ENCODE measurements at places on chromosomes 12 and 14. TPM values are rescaled to one million over a fixed set of nuclear protein-coding genes. Genes with fewer than 3 reads are reported as not detected.

Gene CLEC1B
- not detected for total RNA-seq

DNA sequence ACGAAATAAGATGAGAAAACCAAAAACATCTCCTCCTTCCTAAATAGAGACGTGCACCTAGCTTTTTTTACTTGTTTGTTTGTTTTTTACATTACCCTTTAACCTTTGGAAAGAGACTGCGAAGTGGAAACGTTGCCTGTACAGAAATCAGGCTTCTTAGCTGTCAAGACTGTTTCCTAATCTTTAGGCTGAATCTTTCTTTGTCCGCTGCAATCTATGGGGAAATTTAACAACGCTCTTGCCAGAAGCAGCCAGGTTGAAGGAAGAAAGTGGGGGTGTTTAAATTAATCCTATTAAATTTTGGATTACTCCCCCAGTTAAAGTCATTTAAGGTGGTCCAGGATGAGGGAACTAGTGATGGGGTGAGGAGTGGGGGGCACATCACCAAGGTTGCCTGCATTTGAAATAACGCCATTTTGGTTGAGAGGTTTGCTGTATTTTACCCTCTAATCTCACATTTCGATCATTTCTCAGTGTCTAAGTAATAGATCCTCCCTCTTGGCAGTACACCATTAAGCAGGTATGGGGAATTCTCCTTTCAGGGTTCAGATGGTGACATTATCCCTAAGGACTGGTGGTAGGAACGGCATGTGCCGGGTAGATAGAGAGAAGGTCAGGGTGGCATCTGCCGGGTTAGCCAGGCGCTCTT is 2.6 kb downstream of the FLRT2 start:
- no peak for DNase-seq

DNA sequence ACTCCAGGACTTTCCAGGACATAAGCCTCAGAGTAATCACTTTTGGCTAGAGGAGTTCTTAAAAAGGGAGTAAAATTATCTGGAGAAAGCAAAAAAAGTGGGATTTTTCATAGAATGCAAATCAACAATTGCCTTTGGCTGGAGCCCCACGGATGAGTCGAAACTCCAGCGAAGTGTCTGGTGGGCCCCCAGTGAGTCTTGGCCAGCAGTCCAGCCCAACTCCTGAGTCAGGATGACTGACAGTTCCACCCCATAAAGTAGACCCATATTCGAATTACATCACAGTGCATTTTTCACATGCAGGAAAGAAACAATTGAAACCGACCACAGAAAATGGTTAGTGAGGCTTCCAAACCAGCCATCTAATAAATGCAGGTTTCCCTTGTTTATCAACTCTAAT is 265.7 kb downstream of the BCL11B start:
- no peak for DNase-seq

Gene SLC8A3
- 0.63 TPM for total RNA-seq

DNA sequence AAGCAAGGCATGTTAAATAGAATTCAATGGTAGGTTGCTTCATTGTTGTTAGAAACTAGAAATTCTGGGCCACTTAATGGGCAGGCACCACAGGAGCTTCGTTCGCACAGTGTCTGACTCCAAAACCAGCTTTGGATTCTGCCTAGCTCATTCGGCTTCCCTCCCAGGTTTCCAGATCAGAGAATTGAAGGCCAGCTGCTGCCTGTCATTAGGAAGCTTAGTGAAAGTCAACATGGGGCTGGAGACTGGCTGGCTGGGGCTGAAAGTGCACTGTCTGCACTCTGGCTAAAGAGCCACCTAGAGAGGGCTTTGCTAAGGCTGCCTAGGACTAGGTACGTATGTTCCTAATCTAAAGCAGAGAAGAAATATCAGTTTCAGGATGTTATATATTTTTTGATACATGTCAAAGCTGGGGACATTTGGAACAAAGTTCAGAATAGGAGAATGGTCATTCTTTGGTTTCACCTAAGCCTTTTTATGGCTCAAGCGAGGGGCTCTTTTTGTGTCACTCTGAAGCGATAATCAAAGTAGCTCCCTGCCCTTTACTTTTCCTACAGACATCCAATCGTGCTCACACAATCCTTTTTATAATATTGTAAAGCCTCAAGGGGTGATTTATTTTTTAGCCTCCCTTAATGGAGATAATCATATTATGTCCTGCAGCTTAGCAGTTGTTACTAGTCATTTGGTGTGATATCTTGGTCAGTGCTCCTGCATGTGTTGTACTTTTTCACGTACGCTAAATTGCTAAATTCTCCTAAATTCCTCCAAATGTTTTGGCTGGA is 238.5 kb upstream of the NAV3 start:
- no peak for DNase-seq

- DNase-seq: no peak
Observed at GRCh38 chr12:9346866-9347327, 138.7 kb upstream of the PZP start.

GRCh38 chr12:27751386-27752047 is 28.5 kb upstream of the KLHL42 start:
- DNase-seq: no peak

Gene ARHGEF40
- 58.8 TPM for total RNA-seq

- DNase-seq: no peak
Observed at GRCh38 chr12:53218551-53219291, 11.7 kb upstream of the ITGB7 start.

- DNase-seq: no peak
Observed at GRCh38 chr14:94936401-94936892, 166.5 kb upstream of the GSC start.

- DNase-seq: no peak
Observed at GRCh38 chr12:57057067-57057751, 7.3 kb upstream of the MYO1A start.

GRCh38 chr12:114921781-114922180 is 237.8 kb upstream of the TBX3 start:
- no peak for DNase-seq

DNA sequence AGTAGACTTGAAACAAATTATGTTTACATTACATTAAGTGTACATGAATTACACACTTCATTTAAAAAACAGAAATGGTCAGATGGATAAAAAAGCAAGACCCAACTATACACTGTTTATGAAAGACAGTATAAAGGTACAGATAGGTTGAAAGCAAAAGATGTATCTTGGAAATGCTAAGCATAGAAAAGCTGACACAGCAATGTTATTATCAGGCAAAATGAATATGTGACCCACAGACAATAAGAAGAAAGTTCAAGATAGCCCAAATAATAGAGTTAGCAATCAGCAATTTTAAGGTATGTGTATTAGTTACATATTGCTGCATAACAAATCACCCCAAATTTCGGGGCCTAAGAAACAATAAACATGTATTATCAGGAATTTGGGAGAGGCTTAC is 153.5 kb downstream of the DHRS2 start:
- no peak for DNase-seq

GRCh38 chr14:84643446-84643845 is 886.5 kb upstream of the FLRT2 start:
- DNase-seq: no peak

DNA sequence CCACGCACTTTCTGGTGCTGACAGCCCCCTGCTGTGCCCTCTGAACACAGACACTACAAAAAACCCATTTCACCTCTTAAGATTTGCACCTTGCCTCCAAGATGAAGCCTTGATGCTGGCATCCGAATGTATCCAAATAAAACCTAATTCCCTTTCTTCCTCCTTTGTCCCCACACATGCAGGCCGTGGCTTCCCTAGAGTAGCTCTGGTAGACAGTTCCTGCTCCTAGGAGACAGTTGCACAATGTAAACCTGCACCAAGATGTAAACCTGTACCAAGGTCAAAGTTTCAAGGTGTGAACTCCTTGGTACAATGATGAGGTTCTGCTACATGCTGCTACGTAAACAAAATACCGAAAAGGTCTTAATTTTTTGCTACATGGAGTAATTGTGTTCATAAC is 625 bp upstream of the ABHD12B start:
- no peak for DNase-seq

GRCh38 chr12:17793854-17794253 is 296.1 kb downstream of the RERGL start:
- DNase-seq: no peak

DNA sequence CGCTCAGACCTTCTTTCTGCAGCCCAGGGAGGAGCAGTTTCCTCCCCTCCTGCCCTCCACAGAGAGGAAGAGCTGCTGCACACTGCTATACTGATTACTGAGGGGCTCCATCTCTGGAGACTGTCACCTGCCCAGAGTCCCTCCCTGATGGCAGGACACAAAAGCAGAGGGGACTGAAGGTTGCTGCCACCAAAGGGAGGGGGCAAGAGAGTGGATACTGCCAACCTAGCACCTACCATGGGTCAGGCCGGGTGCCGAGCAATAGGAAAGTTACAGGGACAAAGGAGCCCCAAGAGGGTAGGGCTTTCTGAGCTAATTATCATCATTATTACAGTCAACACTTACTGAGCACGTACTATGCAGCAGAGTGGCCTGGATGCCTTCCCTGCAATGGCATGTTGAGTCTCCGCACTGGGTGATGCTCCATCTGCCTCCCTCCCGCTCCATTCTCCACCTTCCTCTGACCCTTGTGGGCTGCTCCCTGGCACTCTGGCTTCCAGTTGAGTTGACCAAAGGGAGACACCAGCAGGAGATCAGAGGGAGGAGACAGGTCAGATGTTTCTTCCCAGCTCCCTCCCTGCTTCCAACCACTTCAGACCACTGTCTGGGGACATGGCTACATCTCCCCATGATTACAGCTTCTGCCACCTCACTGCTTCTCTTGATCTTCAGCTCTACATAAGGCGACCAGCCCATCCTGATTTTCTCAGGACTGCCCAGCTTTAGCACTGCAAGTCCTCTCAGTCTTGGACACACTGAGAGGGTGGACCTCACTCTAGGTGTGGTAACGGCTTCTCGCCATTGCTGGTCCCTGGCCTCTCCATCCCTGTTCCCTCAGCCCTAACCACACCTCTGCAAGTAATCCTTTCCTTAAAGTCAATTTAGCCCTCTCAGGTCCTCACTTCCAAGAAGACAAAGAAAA is 2.6 kb upstream of the KRT79 start:
- DNase-seq: no peak

Gene POLE2
- 24.4 TPM for total RNA-seq

- DNase-seq: no peak
Observed at GRCh38 chr12:53507603-53507885, 260 bp upstream of the NPFF start.

GRCh38 chr14:64849940-64850339 is 29.8 kb downstream of the SPTB start:
- DNase-seq: no peak

DNA sequence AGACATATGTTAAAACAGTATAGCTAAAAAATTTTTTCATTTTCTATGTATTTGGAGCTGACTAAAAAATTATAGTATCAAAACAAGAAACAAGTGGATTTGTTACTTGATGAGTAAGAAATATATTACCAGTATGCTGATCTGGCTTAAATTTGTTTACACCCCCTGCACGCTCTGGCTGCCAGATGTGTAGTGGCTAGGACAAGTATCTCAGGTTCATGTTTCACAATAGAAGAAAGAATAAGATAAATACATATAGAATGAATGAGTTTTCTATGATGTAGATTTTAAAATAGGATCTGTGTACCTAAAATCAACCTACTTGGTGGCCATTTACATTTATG is 13.1 kb downstream of the NAA30 start:
- no peak for DNase-seq

DNA sequence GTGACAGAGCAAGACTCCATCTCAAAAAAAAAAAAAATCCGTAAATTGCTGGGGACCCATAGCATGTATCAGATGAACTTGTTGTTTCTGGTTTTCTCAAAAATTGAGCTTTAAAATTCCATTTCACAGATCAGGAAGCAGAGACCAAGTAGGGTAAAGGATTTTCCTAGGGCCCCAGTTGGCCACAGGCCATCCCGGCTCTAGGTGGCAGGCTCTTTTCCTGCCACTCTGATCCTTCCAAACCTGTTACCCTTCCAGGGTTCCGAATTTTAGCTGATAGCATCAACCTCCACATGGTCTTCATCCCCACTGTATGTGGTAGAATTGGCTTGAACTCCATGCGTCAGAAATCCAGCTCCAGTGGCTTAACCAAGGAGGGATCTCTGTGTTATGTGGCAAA is 36.1 kb upstream of the BDKRB2 start:
- DNase-seq: no peak

Gene LMNTD1
- not detected for total RNA-seq

Gene MEG3
- 534 TPM for total RNA-seq

Gene PRKCH
- 8.7 TPM for total RNA-seq

GRCh38 chr12:6368906-6369525 is 6.3 kb downstream of the SCNN1A start:
- DNase-seq: no peak

DNA sequence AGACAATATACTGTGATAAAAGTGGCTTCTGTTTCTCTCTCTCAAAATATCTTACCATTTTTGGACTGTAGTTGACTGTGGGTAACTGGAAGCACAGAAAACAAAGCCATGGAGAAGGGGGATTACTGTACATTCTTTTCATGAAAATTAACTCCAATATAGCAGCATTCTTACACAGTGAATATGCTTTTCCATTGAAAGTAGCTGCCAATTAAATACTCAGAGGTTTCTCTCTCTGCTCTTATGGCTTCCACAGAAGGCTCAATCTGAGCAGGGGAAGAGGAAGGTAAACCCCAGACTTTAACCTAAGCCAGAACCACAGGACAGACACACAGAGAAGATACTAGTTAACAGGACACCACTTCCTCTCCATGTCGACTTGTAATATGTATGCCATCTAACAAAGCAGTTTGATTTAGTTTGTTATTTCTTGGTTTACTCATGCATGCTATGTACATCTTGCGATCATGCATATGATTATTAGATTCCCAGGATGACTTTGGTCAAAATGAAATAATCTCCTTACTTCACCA is 150.2 kb downstream of the SSPN start:
- no peak for DNase-seq

GRCh38 chr12:124210991-124211577 is 83.8 kb upstream of the RFLNA start:
- no peak for DNase-seq

DNA sequence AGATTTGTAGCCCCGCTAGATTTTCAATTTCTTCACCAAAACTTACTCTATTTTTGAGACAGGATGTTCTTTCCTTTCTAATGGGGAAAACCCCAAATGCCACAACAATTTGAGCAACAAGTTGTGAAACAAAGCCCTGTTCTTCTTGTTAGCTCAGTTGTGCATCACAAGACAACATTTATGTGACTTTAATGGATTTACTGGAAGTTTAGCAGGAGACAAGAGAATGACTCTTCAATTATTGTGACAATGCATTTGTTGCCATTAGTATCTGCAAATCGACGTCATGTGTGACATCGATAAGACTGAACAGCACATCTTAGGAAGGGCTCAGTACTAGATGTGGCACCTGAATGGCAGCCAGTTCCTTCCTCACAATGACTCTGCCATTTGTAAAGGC is 1028.9 kb upstream of the TMEM132C start:
- no peak for DNase-seq

- no peak for DNase-seq
Observed at GRCh38 chr14:64522591-64523355, 17.8 kb upstream of the HSPA2 start.

DNA sequence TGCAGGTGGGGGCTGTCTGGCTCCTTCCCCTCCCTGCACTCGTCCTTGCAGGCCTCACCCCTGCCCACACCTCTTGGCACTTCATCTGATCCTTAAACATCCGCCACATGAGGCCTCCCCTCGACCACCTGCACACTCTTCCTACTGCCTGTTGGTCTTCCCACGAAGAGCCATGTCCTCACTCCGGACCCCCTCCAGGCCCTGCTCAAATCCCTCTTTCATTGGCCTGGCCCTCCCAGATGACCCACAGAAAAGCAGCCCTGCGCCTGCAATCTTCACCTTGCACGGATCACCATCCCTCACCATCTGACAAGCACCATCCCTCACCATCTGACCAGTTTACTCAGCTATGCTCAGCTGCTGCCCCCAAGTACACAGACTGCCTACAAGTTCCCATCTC is 193.6 kb downstream of the BCL11B start:
- DNase-seq: no peak

All from WTC11 (cell line).